ENCODE measurements at places on chromosomes 5 and 9.
A peak's percentile ranks its signal among the peaks of the same experiment; 100 is the strongest.

DNA sequence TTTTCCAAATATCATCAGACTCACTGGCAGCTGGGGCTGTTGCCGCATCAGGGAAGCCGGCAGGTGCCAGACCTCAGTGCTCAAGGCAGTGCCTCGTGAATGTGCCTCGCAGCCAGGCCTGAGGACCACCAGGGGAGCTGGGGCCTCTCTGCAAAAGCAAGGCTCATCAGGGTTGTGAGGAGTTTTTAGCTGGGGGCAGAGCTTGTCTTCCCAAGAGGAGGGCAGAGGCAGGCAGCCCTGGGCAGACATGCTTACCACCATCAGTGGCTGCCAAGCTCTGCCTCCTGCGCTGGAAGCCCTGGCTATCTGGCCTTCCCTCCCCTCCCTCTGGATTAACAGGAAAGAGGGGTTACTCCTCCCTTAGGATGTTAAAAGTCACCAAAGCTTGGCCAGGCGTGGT, 8.8 kb upstream of the TBC1D9B start:
- no peak for DNase-seq

DNA sequence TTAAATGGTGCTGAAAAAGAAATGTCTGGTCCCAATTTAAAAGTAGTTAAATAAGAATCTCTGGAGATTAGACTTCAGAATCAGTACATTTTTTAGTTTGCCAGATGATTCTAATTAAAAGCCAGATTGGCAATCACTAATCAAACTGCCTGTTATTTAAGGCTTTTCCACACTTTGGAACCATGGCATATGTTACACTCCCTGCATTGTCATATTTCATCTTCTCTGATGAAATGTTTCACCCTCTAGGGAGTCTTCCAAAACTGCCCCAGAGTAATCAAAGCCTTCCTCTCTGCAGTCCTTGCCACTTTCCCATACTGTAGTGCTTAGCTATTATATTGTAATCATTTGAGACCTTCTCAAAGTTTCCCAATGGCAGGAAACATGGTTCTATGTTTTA, 17.5 kb upstream of the OR13C9 start:
- DNase-seq: no peak

DNA sequence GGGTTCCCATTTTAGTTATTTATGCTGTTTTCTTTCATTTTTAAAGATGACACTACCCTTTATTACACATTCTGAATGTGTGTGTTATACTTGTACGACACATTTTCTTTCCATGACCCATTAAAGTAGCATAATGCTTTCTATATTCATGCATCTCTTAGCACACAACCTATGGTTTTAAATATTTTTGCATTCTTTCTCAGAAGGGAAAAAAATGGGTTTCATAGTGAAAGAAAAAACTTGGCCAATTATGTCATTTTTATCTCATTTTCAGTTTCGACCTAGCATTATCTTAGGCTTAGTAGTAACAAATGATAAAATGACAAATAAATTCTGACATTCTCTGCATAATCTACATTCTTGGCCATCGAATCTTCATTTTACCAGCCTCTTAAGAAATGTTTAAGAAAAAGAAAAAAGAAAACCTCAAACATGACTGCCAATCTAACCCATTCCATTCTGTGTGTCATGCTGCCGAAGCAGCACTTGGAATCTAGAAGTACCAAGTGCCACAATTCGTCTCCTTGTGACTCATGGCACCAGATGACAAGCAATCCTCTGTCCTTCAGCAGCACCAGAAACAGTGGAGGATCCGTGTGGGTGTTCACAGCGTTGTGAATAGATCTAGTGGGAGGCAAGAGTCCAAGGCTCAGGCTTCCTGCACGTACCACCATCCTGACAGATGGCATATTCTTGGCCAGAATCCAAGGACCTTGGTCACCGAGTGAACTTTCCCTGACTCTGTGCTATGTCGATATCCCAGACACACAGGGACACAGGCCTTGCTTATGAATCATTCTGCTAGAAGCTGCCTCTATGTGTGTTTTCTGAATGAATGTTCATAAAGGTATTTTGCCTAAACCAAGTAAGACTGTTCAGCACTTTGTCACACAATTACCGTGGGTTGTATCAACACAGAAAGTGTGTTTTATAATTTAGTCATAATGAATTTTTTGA, 502.7 kb downstream of the NR2F1-AS1 start:
- DNase-seq: peak; percentile 99

GRCh38 chr5:142816531-142817430, 46.6 kb downstream of the ARHGAP26 start:
- DNase-seq: peak; percentile 68

DNA sequence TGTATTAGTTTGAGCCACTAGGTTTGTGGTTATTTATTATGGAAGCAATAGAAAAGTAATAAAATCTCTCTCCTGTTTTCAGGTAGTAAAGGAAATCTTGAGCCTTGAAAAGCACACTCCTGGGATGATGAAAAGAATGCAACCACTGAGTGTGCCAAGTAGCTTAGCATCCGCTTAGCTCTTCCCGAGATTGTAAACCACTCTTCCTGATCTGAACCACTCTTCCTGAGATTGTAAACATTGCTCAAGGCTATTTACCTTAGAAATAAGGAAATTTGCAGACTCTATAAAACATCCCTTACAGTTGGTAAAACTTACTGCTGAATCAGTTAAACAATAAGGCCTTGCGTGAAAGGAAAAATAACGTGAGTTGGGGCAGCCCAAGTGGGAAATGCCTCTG, 17.4 kb upstream of the IL33 start:
- no peak for DNase-seq

DNA sequence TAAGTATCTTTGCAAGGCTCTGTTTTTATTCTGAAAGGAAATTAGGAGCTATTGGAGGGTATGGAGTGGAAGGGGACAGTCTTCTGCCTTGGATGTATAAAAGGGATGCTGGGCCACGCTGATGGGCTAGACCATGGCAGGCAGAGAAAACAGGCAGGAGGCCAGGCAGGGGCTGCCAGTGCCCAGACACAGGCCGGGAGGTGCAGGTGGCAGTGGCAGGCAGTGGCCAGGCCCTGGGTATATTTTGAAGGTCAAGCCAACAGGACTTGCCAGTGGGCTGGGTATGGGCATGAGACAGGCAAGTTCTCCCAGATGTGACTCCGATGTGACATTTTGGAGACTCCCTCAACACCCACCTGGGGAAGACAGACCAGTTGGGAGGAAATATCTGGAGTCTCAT, 131.9 kb downstream of the KCNIP1 start:
- DNase-seq: no peak

GRCh38 chr5:23930985-23931384, 423.6 kb downstream of the PRDM9 start:
- DNase-seq: peak; percentile 10

DNA sequence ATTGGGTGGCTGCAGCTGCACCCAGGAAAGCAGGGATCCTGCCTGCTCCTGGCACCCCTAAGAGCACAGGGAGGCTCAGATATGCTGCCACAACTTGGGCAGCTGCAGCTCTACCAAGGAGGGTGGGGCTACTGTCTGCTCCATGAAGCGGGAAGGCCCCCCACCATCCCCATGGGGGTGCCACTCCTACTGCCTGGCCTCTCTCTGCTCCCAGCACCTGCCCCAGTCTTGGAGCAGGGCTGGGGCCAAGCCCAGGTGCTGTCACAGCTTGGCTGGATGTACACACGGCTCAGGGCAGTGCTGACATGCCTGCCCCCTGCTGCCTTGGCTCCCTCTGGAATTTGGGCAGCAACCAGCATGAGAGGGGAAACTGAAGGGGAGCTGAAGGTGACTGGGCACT, 214.7 kb upstream of the PLPPR1 start:
- no peak for DNase-seq

- no peak for DNase-seq
Measured at GRCh38 chr5:176424181-176424580, 7.8 kb upstream of the CLTB start.

- no peak for DNase-seq
Measured at GRCh38 chr5:2780421-2781171, 29.1 kb upstream of the IRX2 start.

DNA sequence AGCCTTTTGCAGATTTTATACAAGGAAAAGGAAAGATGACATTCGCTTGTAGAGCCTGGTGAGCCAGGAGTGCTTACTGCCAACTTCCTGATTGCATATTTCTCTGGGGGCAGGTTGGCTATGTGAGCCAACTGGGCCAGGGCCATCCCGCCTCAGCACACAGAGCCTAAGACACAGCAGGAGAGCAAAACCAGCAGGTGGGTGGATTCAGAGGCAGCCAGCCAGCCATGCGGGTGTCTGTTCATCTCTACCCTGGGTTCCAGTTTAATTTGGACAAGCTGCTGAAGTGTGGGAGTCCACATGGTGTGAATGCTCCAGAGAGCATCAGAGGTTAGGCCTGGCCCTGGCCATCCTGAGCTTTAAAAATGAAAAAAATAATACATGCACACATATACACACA, 291.4 kb downstream of the ARHGEF28 start:
- no peak for DNase-seq

DNA sequence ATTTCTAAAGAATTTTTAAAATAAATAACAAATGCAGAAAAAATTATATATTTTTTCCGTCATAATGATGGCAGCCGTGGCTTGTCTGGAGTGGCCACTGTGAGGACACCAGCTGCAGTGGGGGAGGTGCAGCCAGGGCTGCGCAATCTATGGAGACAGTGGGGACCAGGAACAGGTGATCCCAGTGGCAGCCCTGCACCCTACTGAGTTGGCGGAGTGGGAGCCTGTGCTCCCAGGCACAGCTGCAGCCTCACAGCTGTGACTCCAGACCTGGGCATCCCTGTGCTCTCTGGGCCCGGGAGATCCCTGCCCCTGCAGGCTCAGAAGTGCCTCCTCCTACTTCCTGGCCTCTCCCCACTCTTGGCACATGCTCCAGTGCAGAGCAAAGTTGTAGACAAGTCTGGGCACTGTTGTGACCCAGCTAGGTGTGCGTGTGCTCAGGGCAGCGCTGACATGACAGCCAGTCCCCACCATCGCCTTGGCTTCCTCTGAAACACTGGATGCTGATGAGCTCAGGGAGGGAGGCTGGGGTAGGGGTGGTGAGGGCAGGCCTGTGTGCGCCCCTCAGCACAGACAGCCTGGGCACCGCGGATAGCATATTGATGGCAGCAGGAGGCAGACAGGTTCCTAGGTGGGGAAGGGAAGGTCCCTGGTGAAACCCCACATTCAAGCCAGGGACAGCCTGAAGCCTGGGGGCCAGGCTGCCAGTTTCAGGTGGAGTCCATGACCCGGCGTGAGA, 96.0 kb upstream of the PRR16 start:
- no peak for DNase-seq

DNA sequence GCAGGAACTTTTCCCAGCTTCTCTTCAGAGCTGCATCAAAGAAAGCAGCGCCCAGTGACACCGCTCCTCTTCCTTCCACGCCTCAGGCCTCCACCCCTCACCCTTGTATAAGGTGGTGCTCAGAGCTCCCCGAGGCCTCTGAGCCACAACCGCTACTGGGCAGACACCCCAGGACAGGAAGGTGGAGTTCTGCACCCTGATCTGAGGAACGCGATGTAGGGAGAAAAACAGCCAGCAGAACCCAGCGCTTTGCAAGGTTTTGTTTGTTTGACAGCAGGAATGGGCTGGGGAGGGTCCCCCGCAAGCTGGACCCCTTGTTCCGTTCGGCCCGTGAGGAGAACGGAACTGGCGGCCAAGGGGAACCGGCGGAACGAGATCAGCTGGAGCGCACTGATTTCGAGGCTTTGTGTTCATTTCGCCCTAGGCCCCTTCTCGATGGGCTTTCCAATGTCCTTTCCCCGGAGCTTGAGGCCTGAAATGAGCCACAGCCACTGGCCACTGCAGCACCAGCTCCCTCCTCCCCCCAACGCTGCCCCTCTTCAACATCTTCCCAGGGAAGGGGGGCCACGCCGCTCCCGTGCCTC, 4.1 kb downstream of the EDF1 start:
- DNase-seq: no peak

DNA sequence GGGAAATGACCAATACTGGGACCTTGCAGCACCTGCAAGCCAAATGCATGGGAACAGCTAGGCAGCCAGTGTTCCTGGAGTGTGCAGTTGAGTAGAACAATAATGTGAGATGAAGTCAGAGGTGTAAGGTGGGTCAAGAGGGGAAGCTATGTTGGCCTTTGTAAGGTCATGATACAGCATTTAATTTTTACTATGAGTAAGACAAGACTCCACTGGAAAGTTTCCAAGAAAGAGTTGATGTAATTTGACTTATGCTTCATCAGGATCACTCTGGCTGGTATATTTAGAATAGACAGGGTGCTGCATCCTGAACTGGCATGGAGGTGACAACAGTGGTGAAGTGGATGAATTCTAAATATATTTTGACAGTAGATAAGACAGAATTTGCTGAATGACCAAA, 744.8 kb downstream of the KCTD16 start:
- DNase-seq: no peak

DNA sequence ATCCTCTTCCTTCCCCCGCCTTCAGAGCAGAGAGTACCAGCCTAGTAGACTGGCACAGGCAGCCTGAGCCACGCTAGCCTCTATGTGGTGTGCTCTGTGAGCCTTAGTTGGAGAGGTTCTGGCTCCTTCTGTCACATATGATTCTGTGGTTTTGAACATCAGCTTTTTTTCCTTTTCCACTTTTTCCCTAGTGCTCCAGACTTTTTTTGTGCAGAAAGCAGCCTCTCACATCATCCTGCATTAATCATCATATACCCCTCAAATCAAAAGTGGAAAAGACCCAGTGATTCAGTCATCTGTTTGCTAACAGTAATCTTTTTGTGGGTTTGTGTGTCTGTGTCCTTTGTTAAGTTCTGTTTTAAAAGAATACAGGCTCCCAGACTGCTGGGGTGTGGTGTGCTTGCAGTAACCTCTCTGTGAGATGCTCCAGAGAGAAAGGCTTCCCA, 663.9 kb upstream of the RGMB start:
- peak; percentile 98 for DNase-seq

DNA sequence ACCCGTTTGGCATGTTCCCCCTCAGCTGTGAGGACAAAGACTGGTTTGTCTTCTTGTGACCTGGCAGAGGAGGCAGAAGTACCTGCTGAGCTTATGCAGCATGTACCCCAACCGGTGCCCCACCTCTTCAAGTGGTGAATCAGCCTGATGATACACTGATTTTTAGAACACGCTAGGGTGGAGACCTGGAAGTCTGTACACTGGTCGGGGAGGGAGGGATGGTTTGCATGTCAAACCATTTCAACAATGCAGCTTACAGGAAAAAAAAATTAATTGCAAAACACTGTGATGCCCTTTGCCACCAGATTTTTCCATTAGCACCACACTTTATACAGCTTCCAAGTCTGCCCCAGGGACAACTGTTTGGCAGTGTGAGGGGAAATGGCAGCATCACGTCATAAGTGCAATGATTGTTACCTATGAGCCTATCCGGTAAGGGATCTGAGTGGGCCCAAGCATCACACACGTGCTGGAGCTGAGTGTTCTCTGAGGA, 155.1 kb upstream of the DMRT1 start:
- DNase-seq: peak; percentile 34

- no peak for DNase-seq
Measured at GRCh38 chr5:180155365-180155926, 53.6 kb downstream of the RASGEF1C start.

Measured in HT1080 (cell line).